ENCODE measurements at places on chromosomes 5 and 9. TPM values are rescaled to one million over a fixed set of nuclear protein-coding genes. Genes with fewer than 3 reads are reported as not detected.

The ANKRD34B gene
- total RNA-seq = not detected

The PTGER4 gene
- total RNA-seq = 84.2 TPM

The GARIN3 gene
- not detected for total RNA-seq

The PCDHB15 gene
- not detected for total RNA-seq

The SLF1 gene
- 18.2 TPM for total RNA-seq

The ACSL6 gene
- total RNA-seq = 10.2 TPM

The SLC36A3 gene
- not detected for total RNA-seq

The CFAP157 gene
- total RNA-seq = not detected

The CCL27 gene
- total RNA-seq = 0.25 TPM

The GMCL2 gene
- not detected for total RNA-seq

The PCDHGC5 gene
- not detected for total RNA-seq

The CDH18 gene
- not detected for total RNA-seq

The PCDHB16 gene
- total RNA-seq = not detected

The PCDHGA12 gene
- 0.18 TPM for total RNA-seq

The ANKHD1 gene
- 128 TPM for total RNA-seq

The UBTD2 gene
- total RNA-seq = 11.1 TPM

The FOXD4L5 gene
- total RNA-seq = not detected

The TRIM32 gene
- 17.8 TPM for total RNA-seq

The SHOC1 gene
- not detected for total RNA-seq

The PNPLA7 gene
- total RNA-seq = 3.0 TPM

The PCDHA12 gene
- not detected for total RNA-seq

The ENG gene
- 23.0 TPM for total RNA-seq

The DRD1 gene
- not detected for total RNA-seq

The PCDHA9 gene
- total RNA-seq = not detected

The COL5A1 gene
- 0.07 TPM for total RNA-seq

The SLC46A2 gene
- total RNA-seq = not detected

The HAPLN1 gene
- total RNA-seq = not detected

The SLC4A9 gene
- total RNA-seq = not detected

The PCDHGB1 gene
- 0.18 TPM for total RNA-seq

The ZDHHC11B gene
- 0.09 TPM for total RNA-seq

The PRUNE2 gene
- 1.1 TPM for total RNA-seq

The IFNB1 gene
- total RNA-seq = not detected

The FOXD4L6 gene
- not detected for total RNA-seq

The CCL21 gene
- total RNA-seq = not detected

The SPEF2 gene
- 6.3 TPM for total RNA-seq

The KIF20A gene
- 40.2 TPM for total RNA-seq

The RALGDS gene
- total RNA-seq = 65.7 TPM

The GPX8 gene
- not detected for total RNA-seq

The MYMK gene
- not detected for total RNA-seq

The SLC28A3 gene
- total RNA-seq = 0.14 TPM

The ADAMTS13 gene
- total RNA-seq = 2.3 TPM

The GFRA3 gene
- not detected for total RNA-seq

The CDKN2B-AS1 gene
- 4.2 TPM for total RNA-seq

The NANS gene
- 60.4 TPM for total RNA-seq

The FCN2 gene
- not detected for total RNA-seq

The NUTM2G gene
- not detected for total RNA-seq

The GABRA1 gene
- total RNA-seq = not detected

The OLFML2A gene
- not detected for total RNA-seq

The MOB3B gene
- total RNA-seq = 0.34 TPM

The OR1J2 gene
- not detected for total RNA-seq

The ANKS6 gene
- 6.3 TPM for total RNA-seq

The PCDHA5 gene
- not detected for total RNA-seq

The NREP gene
- 30.3 TPM for total RNA-seq

The TMEM252 gene
- total RNA-seq = not detected

The CXCL14 gene
- total RNA-seq = not detected

The FAM163B gene
- total RNA-seq = not detected
